ENCODE measurements at places on chromosomes 12 and 14.

DNA sequence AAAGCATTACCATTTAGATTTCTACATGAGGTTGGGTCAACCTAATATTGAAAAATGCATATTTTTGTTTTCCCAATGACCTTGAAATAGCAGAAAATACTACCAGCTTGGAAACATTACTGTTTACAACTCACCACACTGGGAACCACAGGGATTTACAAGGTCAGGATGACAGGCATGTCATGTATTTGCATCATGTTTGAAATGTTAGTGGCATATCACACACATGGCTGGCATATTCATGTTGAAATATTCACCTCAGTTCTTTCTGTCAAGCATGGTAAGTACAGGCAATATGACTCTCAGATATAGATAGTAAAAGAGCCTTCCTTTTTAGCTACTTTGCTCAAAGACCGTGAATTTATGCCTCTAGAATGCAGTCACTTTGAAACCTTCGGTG is 593.5 kb downstream of the NOVA1 start:
- no peak for DNase-seq

DNA sequence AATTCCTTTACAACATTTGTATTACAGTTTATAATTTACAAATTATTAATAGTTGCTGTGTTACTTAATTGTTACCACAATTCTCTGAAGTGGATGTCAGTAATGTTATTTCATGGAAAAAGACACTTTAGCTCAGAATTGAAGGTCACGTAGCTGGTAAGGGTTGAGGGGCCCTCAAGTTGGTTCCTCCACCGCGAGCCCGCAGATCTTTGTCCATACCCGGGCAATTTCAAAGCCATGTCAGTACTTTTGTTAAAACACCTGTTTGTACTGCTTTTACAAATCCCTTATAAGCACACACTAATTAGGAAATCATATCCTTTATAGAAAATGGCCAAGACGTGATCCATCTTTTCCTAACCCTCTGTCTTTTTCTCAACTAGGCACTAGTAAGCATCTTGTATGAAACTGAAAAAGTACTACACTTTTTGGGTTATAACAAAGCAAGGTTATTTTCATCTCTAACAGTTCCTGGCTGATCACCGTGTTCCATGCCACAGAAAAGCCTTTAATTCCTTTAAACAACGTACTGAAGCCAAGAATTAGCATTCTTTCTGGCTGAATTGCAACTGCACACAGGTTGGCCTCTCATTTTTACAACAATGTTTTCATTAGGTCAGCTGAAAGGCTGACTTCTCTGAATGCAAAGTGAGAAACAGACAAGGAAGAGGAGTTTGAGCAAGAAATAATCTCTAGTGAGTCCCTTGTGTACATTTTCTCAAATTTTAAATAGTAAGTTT is 76.1 kb downstream of the CNTN1 start:
- DNase-seq = no peak

DNA sequence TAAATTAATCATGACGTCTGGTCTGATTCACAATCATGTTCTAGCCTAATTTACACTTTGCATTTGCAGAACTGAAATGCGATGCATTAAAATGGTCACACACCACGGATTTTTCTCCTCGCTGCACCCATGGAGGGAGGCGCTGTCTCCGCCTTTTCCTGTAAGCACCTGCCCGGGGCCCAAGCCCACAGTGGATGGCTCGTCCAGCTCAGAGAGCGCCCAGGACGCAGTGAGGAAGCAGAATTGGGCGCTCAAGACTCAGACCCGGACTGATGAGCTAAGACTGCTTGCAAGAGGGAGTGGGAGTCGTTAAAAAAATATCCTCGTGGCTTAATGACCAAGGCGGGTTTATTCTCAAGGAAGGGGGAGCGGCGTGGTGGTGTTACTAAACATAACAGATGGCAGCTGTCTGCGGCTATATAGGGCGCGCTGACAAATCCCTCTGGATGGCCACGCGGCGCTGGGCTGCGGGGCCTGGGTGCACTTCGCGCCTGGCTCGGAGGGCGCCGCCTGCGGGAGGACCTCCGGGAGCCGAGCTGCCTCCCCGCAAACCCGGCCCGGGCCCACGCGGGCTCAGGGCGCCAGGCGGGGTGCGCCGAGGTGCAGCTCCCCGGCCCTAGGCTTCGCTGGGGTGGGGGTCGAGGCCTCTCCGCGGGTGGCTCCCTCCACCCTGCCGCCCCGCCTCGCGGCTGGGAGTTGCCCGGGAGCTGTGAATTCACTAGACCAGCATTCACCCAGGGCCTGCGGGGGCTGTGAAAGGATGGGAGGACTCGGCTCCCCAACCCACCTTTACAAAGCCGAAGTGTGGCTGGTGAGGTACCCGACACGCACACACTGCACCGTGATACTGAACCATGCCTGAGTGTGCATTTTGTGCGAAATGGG is 78.7 kb downstream of the PPM1A start:
- no peak for DNase-seq

DNA sequence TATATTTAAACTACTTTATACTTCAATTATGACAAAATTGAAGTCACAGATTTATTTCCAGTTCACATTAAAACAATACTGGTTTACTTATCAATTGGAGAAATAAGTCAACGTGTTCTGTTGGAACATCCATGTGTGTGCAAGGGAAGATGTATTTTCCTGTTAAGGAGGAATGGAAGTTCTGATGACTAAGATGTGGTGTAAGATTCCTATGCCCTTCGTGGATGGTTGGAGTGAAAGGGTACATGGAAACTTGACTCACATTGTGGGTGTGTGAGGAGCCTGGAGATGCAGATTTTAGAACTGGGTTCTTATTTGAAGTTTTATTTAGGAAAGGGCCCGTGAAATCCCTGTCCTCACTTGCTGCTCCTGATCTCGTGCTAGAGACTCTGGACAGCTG is 95.3 kb downstream of the CATSPERB start:
- no peak for DNase-seq

- no peak for DNase-seq
These were observed 229.3 kb upstream of the LHX5 start for GRCh38 chr12:113700943-113701342.

- DNase-seq = no peak
These were observed 7.6 kb upstream of the E2F7 start for GRCh38 chr12:77072833-77073495.

DNA sequence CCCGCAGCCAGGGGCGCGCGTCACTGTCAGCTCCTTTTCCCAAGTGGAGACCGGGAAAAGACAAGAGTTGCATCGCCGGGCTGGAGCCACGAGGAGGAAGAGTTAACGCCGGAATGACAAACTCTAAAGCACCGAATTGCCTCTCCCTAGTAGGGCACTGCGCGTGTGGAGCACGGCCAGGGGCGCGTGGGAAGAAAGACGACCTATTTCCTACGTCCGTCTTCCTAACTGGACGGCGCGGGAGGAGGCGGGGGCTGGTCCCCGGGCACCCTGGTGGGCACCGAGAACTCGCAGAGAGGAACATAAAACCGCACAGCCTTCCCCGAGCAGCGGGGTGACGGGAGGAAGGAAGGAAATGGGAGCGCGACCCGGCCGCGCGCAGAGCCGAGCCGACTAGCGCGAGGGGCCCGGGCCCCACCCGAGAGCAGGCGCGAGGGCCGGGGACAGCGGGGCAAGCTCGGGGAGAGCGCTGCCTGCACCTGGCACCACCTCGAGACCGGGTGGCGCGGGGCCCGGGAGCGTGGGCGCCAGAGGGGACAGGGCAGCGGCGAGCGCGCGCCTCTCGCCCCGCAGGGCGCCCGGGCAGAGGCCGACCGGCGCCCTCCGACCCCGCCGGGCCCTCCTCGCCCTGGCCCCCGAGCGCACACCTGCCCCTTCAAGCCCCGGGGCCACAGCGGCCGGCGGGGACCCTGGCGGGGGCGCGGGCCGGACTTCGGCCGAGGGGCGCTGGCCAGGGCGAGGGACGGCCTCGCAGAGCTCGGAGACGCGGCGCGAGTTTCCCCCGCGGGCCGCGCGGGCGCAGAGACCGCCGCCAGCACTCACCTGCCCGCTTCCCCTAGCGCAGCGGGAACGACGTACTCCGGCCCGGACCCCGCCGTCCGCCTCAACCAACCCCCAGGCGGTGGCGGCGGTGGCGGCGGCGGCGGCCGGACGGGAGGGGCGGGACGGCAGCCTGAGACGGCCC is at the start of gene SETD3:
TSS of gene SETD3 (minus strand) at position 954 of the 964 bp plus-strand sequence. CDS start 15,054 bp downstream, outside the sequence.
- DNase-seq = peak; percentile 55

DNA sequence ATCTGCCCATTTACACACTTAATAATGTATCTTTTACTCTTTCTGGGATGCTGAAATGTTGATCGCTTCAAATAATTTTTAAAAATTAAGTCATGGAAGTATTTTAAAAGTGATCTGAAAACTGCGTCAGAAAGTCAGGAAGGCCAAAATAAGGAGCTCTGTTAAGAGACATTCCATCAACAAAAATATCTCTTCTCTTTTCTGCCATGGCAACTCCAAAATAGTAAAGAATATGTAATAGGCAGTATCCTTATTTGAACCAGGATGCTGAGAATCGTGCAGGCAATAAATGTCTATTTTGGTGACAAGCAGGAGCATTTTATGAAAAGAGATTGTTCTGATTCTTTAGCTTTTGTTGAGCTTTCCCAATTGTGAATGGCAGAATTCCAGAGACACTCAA is 81.8 kb upstream of the PPP1R12A start:
- DNase-seq = no peak

- DNase-seq = no peak
These were observed 86.9 kb downstream of the DACT1 start for GRCh38 chr14:58724702-58725101.

GRCh38 chr14:74835645-74836250 is 40.2 kb downstream of the PROX2 start:
- DNase-seq = no peak

DNA sequence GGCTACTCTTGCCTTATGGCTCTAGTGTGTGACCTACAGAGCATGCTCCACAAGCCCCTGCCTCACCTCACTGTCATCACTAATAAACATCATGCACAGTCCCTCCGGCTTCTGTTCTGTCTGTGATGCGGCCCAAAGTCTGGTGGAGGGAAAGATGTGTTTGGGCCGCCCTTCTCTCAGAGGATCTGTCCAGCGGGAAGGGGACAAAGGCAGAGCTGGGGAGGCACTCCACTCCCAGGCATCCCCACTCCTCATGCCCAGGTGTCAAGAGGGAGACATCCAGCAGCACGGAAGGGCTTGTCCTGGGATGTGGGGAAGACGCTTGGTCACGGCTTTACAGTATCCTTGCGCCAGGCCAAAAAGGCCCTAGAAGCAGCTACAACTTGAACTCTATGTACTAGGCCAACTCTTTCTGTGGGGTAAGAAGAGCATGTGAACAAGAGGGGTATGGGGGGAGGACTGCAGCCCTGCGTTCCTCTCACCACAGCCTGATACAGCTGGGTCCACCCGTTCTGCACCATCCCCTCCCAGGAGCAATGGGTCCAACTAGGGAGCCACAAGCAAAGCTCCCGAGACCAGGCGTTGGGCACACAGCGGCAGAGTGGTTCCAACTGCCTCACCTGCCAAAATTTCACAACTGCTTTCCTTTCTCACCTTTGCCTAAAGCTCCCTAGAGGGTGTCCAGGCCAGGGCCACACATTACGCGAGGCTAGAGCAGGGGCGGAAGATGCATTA is 10.7 kb downstream of the CACNB3 start:
- DNase-seq = no peak

- no peak for DNase-seq
These were observed 49.7 kb downstream of the CKB start for GRCh38 chr14:103472939-103473338.

- DNase-seq = no peak
These were observed 192.2 kb upstream of the ALG10 start for GRCh38 chr12:33830070-33830469.

DNA sequence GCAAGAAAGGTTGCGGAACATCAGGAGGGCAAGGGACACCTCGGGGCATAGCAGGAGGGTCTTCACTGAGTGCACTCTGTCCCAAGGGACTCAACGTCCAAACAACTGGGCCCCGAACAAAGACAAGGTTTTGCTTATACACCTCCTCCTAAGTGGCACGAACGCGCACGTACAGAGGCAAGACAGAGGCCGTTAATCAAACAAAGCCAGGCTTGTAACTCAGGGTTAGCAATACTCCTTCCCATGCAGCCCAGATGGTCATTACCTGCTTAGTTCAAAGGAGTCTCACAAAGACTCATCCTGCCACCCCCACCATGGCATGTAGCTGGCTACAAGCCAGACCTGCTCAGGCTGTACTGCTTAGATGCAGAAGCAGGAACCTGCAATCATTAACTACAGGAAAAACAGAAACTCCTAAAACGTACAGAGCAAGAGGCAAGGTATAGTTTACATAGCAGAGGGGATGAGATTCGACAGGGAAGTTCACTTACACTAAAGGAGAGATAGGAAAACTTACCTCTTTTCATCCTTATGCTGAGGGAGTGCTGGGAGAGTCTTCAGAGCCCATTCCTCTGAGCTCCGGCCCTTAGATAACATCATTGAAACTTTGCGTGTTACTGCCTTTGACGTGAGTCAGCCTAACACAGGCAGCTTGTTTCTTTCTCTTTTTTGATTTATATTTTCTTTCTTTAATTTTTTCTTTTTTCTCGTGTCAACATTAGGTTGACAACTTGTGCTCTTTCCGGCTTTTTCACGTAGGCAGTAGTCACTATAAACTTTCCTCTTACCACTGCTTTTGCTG is 1319.1 kb downstream of the TMEM121 start:
- DNase-seq = no peak

DNA sequence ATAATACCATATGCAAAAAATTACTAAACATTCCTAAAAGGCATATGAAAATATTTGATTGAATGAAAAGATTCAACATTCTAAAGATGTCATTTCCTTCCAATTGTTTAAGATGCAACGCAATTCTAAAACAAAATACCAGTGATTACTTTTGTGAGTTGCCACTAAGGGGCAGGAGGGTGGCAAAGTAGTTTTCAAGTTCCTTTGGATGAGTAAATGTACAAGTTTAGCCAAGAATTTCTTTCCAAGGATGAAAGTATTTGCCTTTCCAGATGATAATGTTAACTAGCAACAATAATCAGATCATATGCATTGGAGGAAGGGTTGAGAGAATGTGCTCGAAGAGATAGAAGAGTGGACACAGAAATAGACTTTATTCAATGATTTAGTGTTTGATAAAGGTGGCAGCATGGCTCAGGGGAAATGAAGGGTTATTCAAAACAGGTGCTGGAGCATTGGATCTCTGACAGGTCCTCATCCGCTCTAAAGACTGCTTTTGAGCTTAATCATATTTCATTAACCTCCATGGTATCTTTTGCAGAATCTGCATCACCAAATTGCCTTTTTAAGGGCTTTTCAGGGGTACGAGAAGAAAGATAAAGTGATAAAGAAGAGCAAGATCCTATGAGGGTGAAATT is 678.5 kb upstream of the TBX3 start:
- peak; percentile 28 for DNase-seq

GRCh38 chr14:92352158-92352985 is 29.4 kb downstream of the SLC24A4 start:
- DNase-seq = peak; percentile 37

DNA sequence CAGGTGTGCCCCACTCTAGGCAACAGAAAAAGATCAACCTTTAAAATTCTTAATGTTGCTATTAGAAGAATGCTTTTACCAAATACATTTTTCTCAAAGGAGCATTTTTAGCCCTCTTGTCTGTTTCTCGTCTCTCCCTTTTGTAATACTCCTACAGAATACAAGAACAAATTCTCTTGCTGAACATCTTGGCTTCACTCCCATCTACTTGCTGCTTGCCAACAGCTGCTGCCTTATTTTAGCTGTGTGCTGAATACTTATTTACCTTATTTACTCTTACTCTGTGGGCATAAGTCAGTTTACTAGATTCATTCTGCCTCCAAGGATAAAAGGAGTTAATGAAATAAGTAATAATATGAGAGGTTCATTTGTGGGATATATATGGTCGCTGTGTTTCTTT is 70.8 kb downstream of the POLR3B start:
- DNase-seq = no peak

GRCh38 chr12:7212678-7213077 is 23.2 kb downstream of the PEX5 start:
- DNase-seq = no peak

Data from kidney capillary endothelial cell (primary cell).